ENCODE measurements at places on chromosomes 13 and 19.

- no peak for DNase-seq
- H3K4me1 ChIP-seq, result peaks cover 9% of the 10 kb centered on the region
- H3K4me3 ChIP-seq, result no peak overlapping the region
- no peaks in the 10 kb centered on the region for H3K36me3 ChIP-seq
Measured at GRCh38 chr19:10478476-10478875, 24.7 kb downstream of the KEAP1 start.

DNA sequence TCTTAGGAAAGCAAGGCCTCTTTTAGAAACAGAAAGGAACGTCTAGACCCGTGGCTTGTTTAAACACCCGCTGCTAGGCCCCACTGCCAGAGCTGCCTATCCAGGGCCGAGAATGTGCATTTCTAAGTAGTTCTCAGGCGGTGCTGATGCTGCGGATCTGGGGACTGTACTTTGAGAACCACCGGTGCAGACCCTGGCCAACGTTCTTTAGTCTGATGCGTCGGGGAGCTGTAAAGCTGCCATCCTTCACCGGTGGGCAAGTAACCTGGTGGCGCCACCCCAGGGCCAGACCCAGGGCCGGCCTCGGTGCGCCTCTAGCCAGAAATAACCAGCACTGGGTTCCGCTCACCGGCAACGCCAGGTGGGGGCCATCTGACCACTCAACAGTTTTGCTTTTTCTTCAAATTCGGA, 47.1 kb downstream of the TGDS start:
- H3K4me1 ChIP-seq, result peaks cover 11% of the 10 kb centered on the region
- H3K27ac ChIP-seq, result peak overlapping the region; percentile 97
- H3K36me3 ChIP-seq, result no peaks in the 10 kb centered on the region
- peaks cover 3% of the 10 kb centered on the region for H3K27me3 ChIP-seq

DNA sequence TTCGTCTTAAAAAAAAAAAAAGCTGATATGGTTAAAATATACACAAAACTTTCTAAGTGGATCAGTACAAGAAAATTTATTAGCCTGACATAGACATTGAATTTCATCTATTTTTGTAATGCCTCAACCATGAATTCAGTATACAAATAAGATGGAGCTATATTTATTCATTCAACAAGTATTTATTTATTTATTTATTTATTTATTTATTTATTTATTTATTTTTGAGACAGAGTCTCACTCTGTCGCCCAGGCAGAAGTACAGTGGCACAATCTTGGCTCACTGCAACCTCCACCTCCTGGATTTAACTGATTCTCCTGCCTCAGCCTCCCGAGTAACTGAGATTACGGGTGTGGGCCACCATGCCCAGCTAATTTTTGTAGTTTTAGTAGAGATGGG, 78.5 kb upstream of the GSX1 start:
- no peaks in the 10 kb centered on the region for H3K36me3 ChIP-seq
- peaks cover under 1% of the 10 kb centered on the region for H3K4me1 ChIP-seq
- no peak overlapping the region for H3K27ac ChIP-seq
- no peak overlapping the region for H3K4me3 ChIP-seq
- DNase-seq, result no peak

DNA sequence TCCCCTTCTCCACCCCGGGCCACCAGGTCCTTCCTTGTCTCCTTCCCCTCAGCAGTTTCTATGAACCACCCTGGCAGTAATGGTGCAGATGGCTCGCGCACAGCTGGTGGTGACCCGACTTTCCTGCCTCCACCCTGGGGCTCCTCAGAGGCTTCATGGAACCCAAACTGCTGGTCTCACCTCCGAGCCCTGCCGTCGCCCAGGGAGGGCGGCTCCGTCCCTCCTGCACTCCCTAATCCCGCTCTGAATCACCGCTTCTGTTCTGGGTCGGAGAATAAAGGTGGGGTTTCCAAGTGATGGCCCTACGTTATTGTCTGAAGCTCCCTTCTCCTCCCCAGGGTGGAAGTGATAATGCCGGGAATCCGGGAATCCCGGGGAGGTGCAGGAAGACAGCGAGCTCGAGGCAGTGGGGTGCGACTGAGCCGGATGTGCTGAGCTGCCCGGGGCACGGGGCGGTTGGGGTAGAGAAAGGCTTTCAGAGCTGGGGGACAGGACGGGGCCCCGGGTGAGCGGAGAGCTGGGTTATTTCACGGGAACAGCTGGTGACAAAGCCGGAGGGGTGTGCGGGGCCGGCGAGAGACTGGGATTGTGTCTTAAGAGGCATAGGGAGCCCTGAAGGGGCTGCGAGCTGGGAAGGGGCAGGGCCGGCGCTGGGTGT, 711 bp downstream of the FUT2 start:
- H3K36me3 ChIP-seq, result peaks cover 19% of the 10 kb centered on the region
- DNase-seq, result no peak
- H3K4me1 ChIP-seq, result peaks cover 15% of the 10 kb centered on the region
